ENCODE measurements at places on chromosomes 1 and 21. TPM values are rescaled to one million over a fixed set of nuclear protein-coding genes. Genes with fewer than 3 reads are reported as not detected.

PRR9 gene
- polyA plus RNA-seq, result 1.0 TPM

LDLRAD1 gene
- not detected for polyA plus RNA-seq

NHLH1 gene
- polyA plus RNA-seq, result 0.07 TPM

DLGAP3 gene
- 0.22 TPM for polyA plus RNA-seq

DAB1 gene
- 0.15 TPM for polyA plus RNA-seq

SFPQ gene
- polyA plus RNA-seq, result 169 TPM

KCNK1 gene
- 5.5 TPM for polyA plus RNA-seq

All from adipose tissue (tissue), 3 donors.